ENCODE measurements at places on chromosomes 3 and 15. TPM values are rescaled to one million over a fixed set of nuclear protein-coding genes. Genes with fewer than 3 reads are reported as not detected.

Gene ATP8B4
- total RNA-seq, result 10.3 TPM

- DNase-seq, result no peak
Observed at GRCh38 chr3:97278506-97278905, 464.1 kb downstream of the EPHA6 start.

Gene NTRK3
- total RNA-seq, result 2.9 TPM

GRCh38 chr3:13947912-13948311, 68.0 kb upstream of the WNT7A start:
- no peak for DNase-seq

DNA sequence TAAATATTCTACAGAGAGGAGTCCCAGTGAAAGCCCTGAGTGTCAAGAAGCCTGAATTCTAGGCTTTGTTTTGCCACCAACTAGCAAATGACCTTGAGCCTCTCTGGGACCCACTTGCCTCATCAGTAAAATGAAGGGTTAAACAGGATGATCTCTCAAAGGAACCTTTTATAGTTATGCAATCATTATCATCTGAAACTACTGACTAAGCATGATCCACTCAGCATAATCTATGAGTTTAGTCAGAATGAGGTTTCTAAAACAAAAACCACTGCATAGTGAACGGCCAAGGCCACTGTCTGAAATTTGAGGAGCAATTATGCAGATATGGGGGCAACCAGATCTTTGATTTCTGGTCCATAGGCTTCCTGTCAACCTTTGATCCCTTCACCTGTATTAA, 319.0 kb downstream of the MECOM start:
- no peak for DNase-seq

DNA sequence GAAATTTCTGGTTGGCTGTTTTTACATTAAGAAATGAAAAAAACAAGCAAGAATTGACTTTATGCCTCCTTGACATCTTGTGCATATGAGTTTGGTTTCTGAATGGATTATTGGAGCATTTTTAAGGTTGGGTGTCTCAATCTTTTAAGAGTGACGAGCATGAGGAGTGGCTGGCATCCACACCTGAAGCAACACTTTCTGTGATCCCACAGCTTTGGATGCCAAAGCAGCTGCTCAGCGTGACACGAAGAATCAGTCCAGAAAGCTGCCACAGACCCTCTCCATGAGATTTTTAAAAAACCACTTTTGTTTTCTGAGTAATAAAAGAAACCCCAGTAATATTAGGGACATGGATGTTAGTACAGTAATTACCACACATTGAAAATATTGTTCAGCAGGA, 154.5 kb downstream of the KLF13 start:
- DNase-seq, result no peak

Gene SLC12A8
- 6.8 TPM for total RNA-seq

- DNase-seq, result no peak
Observed at GRCh38 chr3:171283183-171283847, 176.9 kb downstream of the TNIK start.
